NCI-H2029 (cell line): ENCODE measurements at places on chromosomes 4 and X.
A peak's percentile ranks its signal among the peaks of the same experiment; 100 is the strongest.

DNA sequence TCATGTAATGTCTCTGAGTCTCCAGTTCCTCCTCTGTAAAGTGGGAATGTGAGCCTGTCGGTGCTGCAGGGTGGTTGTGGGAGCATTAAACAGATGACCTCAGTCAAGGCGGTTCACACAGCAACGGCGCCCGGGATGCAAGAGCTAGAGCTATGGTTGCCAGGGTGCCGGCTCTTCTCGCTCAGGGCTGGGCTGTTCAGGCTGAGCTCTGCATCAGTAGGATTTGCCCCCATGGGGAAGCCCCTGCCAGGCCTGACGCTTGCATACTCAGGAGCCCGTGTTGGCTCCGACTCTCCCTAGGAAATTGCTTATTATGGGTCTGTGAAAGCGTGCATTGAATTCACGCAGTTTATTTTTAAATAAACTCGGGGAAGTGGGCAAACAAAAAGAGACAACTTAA is 67.3 kb downstream of the PSAPL1 start:
- no peak for DNase-seq

DNA sequence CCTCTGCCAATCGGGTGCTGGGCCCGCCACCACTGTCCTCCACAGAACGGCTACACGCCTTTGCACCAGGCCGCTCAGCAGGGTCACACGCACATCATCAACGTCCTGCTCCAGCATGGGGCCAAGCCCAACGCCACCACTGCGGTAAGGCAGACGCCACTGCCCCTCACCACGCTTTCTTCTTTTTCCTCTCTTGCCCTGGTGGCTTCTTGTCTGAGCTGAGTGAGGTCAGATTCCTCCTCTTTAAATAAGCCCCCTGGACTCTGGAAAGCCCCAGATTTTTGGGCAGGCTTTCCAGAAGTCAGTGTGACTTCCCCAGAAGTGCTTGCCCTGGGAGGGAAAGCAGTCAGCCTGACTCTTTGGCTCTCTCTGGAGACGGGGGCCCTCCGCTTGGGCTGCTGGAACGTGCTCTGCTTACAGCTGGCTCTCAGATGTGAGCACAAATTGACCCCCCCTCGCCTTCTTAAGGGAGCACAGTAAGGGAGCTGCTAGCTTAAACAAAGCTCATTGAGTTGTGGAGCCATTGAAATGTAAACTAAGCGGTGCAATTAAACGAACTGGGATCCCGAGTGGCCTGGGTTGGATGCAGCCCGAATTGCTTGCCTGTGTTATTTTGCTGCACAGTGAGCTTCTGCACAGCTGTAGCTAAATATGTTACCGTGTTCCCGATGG is 243.1 kb downstream of the ANK2 start:
- no peak for DNase-seq

GRCh38 chrX:93322110-93322509 is 351.3 kb downstream of the NAP1L3 start:
- no peak for DNase-seq

DNA sequence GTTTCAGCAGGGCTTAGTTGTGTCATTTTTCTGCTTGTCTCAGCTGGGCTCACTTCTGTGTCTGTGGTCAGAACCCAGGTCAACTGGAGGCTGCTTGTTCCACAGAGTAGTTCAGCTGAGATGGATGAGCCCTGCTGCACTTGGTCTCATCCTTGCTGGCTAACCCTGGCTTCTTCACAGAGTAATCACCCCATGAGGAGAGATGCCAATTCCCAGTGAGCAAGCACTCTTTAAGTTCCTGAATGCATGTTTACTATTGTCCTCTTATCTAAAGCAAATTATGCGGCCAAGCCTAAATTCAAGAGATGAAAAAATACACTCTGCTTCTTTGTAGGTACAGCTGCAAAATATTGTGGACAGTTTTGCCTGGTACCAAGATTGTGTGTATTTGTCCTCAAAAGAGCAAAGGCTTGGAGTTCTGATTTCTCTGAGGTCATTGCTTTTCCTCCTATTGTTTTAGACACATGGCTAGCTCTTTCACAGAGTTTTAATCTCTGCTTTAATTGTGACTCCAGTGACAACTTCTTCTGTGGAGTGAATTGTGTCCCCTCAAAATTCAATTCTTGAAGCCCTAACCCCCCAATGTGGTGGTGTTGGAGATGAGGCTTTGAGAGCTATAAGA is 236.6 kb upstream of the ANKRD50 start:
- no peak for DNase-seq

GRCh38 chr4:117949621-117950020 is 84.7 kb upstream of the NDST3 start:
- DNase-seq = no peak

DNA sequence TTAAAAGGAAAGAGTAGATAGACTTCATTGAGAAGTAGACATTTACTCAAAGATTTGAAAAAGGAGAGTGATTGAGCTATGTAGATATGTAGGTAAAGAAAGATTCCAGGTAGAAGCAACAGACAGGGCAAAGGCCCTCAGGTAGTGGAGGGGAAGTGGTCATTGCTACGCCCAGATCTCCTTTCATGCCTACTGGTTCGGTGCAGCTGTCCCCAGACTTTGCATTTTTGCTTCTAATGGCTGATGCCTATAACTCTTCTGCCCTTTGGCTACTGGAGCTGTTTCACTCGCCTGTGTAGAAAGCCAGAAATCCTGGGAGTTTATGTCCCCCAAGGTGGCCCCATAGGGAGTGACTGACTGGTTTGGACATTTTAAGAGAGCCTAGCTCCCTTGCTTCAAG is 16.9 kb upstream of the ARMCX2 start:
- DNase-seq = no peak

- no peak for DNase-seq
Observed at GRCh38 chr4:97548943-97549583, 594.2 kb downstream of the STPG2 start.

- no peak for DNase-seq
Observed at GRCh38 chr4:31667686-31668085, 947.5 kb downstream of the PCDH7 start.

DNA sequence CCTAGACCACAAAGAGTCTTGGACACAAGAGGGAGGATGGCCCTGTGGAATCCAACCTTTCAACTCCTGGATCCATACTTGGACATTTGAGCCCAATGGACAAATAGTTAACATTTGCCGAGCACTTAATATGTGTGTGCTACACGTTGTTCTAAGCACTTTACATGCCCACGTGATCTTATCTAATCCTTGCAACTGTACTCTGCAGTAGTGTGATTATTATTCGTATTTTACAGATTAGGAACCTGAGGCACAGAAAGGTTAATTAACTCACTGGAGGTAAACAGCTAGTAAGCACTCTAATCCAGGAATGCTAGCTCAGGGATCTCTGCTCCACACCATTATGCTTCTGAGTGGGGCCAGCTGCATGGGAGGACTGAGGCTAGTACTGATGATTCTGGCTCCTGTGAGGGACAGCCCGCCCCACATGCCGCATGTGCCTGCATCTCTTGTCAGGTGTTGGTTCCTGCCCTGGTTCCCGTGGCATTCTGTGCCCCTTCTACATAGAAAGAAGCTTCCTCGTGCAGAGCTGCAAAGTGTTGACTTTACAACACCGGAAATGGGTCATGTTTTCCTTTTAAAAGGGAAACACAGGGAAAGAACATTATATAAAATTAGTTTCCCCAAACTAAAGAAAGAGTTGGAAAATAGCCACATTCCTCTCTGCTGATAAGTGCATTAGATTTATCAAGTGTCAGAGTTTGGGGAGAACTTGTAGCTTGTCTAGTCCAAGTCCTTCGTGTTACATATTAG is 34.8 kb downstream of the PLAC1 start:
- DNase-seq = peak; percentile 2

DNA sequence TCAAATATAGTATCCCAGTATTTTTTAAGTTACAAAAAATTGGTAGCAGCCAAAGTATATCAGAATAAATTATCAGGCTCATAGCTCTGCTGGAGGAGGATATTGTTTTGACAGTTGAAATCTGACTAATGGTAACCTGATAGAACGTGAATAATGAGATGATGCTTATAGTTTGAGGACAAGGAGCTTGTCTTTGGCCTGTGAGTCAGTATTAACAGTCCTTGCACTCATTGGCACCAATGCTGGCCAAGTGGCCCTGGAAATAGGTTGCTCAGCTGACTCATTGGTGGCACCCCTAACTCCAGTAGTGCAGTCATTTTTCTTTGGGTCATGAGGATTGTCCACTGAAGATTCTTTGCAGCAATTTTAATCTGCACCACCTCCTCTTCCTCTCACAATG is 203.3 kb upstream of the JADE1 start:
- no peak for DNase-seq
